ENCODE measurements at places on chromosomes 2 and 18.

DNA sequence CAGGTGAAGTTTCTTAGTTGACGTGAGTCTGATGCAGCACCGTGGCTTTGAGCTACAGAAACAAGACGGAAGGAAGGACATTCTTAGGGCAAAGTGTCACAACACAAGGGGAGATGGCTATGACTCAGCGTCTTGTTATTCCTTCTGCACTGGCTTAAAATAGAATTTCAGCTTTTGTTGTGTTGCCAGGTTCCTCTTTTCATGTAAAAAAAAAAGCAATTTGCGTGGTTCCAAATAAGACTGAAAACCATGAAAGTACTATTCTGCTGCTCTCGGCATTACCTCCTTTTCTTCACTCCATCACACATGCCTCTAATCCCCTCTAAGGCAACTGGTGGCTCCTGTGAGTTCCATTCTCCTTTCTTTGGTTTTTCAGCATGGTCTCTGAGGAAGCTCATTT lies 150.1 kb downstream of the ANTXR1 start:
- DNase-seq: no peak

DNA sequence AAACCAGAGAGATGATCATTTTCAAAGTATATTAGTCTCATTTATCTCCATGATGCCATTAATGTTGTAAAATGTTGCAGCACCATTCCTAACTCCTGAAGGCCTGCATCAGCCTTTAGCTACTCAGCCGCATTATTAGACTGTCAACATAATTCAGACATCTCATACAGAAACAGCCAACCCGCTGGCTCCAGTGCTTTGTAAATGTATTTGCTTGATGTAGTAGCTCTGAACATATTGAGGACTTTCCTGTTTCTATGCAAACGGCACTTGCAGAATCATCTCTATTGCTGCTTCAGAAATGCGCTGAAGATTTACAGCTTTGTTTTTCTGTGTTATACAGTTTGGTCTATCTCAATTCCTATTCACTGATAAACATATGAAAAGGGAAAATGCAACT lies 372.2 kb downstream of the DSEL start:
- no peak for DNase-seq

- no peak for DNase-seq
Observed at GRCh38 chr2:10238991-10239485, 63.7 kb upstream of the HPCAL1 start.

DNA sequence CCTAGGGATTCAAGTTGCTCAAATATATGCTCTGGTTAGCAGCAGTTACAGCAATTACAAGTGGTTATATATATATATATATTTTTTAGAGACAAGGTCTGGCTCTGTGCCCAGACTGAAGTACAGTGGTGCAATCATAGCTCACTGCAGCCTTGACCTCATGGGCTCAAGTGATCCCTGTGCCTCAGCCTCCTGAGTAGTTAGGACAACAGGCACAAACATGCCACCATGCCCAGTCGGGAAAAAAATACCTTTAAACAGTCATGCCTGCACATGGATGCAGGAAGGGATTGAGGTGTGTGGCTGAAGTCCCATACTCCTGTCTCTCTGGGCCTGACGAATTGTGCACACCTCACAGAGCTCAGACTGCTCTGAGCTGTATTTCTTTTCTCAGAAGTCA lies 19.6 kb upstream of the DNAH7 start:
- DNase-seq: no peak

- no peak for DNase-seq
Observed at GRCh38 chr2:146527166-146527565, 1317.7 kb upstream of the ACVR2A start.

DNA sequence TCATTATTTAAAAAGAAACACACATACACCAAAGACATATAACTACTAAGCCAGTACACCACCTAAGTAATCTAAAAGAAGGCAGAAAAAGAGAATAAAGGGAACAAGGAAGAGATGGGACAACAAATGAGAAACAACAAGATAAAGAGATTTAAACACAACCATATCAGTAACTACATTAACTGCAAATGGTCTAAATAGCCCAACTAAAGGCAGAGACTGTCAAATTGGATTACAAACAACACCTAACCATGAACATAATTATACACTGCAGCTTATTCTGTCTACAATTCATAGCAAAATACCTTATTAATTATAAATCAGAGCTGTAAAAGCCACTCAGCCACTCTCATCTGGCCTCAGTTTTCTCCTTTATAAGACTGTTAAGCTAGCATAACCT lies 15.0 kb downstream of the PPP4R1 start:
- DNase-seq: no peak

DNA sequence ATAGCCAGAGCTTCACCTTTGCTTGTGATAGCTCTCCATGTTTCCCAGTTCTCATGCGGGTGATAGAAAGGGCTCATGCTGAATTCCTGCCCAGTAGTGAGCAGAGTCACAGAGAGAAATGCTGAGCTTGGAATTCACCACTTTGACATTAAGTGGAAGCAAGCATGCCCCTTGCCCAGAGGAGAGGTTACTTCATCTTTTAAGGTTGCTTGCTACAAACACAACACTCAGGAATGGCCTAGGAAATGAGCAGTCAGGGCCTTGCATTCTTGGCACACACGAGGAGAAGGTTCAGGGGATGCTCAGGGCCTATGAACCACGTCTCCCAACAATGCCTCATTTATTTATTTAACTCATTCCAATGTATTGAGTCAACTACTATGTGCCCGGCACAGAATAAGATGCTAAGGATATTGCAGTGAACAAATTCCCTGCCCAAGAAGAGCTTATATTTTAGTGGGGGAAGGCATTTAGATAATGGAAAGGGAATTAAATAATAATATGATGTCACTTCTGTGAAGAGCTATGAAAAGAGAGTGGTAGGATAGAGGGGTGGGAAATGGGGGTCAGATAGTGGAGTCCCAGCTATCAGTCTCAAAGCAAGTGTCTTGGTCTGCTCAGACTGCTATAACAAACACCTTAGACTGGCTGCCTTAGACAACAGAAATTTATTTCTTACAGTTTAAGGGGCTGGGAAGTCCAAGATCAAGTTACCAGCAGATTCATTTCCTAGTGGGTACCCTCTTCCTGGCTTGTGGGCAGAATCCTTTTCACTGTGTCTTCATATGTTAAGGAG lies 42.1 kb downstream of the DDX18 start:
- DNase-seq: no peak

DNA sequence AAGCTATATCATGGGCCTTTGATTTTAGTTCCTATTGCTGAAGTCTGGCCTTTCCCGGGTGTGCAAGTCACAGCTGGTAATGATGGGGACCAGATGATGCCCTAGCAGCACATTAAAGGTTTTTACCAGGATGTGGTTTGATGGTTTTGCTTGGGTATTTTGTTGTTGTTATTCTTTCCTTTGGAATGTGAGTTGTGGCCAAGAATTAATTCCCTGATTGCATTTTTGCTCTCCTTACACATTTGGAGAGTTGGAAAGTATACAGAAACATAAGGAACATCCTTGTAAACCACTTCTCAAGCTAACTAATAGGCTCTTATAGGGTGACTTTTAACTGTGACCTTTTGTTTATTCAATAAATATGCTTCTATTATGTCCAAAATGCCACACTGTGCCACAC lies 154.1 kb upstream of the MMADHC start:
- no peak for DNase-seq

DNA sequence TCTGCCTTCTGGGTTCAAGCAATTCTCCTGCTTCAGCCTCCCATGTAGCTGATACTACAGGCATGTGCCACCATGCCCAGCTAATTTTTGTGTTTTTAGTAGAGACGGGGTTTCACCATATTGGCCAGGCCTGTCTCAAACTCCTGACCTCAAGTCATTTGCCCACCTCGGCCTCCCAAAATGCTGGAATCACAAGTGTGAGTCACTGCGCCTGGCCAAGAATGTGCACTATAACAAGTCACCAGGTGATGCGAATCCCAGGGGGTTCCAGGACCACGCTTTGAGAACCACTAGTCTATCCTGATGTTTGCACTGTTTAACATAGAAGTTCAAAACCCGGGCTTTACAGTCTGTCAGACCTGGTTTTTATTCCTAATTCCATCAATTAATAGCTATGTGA lies 144.8 kb downstream of the SUCLG1 start:
- DNase-seq: no peak

GRCh38 chr2:127219171-127220070 lies 678 bp downstream of the CYP27C1 start:
- DNase-seq: peak; percentile 15

- DNase-seq: no peak
Observed at GRCh38 chr2:73904952-73905351, 12.1 kb downstream of the ACTG2 start.

DNA sequence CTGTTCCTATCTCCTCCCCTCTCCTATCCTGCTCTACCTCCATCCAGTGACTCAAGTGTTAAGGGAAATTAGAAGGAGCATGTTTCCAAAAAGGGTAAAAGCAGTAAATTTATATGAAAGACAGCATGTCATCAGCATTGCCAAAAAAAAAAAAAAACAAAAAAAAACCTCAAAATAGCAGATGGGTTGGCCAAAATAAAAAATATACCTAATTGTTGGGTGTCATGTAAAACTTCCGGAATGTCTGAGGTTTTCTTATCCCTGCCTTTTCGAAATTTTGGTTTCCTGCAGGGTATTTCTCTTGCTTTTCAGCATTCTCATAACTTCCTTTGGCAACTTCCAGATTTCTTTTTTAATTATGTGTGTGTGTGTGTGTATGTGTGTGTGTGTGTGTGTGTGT lies 241.6 kb upstream of the FN1 start:
- DNase-seq: no peak

GRCh38 chr2:205860181-205860580 lies 177.9 kb downstream of the NRP2 start:
- DNase-seq: no peak

DNA sequence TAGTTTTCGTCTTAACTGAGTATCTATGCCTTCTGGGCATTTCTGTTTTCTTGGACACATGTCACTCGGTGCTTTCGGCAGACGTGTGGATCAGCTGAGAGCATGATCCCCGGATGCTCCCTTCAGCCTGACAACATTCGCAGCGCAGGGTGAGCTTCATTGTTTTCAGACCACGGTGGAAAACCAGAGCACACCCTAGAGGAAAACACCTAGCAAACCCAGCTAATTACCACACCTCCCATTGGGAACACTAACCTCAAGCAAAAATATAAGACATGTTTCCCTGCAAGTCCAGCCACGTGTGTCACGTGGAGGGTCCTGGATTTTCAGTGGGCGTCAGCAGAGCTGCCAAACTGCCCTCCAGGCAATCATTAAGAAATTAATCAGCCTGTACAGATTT lies 31.0 kb downstream of the ANKRD29 start:
- no peak for DNase-seq

- no peak for DNase-seq
Observed at GRCh38 chr2:219578811-219579613, 6.9 kb downstream of the INHA start.

GRCh38 chr2:223442847-223443246 lies 159.3 kb downstream of the SCG2 start:
- no peak for DNase-seq

GRCh38 chr2:194602750-194603149 lies 1054.3 kb upstream of the SLC39A10 start:
- no peak for DNase-seq

GRCh38 chr2:209424781-209425470 lies 1.1 kb downstream of the MAP2 start:
- DNase-seq: no peak

DNA sequence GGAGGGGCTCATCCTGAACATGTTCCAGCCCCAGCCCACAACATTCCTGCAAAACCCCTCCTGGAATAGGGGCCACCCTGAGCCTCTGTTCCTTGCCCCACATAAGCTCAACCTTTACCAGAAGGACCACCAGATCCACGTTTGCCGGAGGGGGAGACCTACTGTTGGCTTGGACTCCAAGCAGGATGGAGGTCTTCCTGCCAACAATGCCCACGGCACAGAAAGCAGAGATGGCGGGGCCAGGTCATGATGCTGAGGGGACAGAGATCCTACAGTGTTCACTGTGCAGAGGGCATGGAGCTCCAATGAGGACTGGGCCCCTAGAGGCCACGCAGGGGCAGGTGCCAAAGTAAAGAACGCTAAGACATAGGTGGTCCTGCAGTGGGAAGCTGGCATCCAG lies 98.5 kb upstream of the RAB6C start:
- DNase-seq: no peak

GRCh38 chr2:237257471-237257951 lies 156.5 kb downstream of the COL6A3 start:
- DNase-seq: no peak

DNA sequence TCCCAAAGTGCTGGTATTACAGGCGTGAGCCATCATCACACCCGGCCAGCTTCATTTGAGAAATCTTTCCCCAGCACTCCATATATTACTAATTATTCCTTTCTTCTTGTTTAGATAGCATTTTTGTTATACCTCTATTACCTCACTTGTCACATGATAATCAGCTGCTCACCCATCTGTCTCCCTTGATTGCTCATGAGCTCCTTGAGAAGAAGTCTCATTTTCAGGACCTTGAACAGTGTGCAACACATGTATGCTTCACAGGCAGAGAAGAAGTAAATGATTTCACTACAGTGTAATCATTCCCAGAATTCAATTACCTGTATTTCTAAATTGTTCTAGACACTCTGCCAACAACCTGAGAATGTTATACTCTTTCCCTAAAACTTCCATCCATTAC lies 6.2 kb downstream of the PAIP2B start:
- no peak for DNase-seq
